ENCODE measurements at places on chromosomes 4 and X.

DNA sequence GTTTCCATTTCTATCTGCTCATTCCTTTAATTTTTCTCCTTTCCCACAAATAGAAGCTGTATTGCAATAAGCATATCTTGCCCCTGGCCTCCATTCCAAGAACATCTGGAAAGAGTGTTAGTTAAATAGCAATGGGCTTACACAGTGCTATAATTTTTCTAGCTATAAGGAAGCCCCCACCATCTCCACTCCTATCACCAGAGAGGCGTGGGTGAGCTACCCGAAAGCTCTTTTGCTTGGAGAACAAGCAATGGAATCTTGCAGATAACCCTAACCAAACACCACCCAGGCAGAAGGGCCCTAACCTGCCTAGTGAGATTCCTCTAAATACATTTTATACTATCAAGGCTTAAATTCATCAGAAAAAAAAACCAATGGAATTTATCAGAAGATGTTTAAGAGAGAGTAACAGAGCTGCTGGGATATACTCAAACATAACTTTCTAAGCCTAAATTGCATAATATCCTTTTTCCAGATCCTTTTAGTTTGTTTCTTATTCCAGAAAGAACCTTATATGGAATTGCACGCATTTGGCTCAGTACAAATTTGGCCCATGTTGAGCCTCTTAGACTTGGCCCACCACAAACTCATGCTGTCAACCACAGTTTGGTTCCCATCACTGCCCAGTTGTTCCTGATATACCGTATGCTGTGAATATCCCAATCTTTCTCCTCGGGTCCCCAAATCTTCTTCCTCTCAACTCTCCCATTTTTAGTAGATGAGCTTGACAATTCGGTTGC, 91.6 kb upstream of the PLAC1 start:
- no peak for DNase-seq

DNA sequence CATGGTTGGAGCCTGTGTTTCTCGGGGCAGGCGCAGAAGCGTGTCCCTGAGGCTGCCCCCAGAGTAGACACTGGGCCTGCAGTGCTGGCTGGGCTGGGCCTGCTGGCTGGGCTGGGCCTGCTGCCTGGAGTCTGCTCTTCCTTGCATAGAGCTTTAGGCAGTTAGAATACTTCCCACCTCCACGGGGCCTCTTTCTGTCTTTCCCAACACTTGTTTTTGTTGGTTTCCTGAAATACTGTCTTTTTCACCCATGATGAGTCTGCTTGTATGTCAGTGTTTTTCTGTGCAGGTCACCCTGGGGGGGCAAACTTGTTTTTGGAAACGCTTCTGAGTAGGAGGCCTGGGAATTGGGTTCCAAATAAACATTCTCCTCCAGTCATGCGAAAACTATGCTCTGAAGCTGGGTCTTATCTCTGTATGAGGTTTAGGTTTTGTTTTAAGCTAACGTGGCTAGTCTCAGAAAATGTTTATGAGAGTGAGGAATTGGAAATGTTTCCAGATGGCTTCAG, 32.2 kb downstream of the TRMT44 start:
- DNase-seq: no peak

- DNase-seq: no peak
Observed at GRCh38 chr4:25800245-25800644, 62.5 kb downstream of the SEL1L3 start.

DNA sequence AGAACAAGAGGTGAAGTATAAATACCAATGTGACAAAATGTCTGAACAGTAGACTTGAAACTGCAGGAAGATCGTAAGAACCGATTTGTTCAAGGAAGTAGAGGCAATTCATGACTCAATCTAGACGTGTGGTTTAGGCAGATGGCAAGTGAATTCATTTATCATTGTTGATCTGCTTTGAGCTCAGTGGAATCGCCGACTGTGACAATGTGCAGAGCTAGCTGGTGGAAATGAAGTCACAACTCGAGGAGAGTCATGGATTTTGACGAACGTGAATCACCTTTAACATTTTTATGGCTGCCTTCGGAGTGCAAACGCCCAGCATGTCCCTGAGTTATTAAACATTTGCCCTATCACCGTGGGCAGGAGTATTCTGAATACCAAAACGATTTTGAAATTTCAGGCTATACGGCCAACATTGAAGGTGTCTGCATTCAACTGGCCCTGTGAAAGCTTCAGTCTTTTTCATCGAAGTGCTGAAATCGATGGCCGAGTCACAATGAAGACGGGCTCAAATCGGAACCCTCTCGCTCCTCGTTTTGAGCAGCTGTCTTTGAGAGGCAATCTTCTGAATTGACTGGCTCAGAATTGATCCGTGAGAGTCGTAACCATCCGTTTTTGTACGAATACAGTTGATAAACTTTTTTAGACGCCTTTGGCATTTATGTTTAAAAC, 689 bp upstream of the OGT start:
- DNase-seq: peak; percentile 61

DNA sequence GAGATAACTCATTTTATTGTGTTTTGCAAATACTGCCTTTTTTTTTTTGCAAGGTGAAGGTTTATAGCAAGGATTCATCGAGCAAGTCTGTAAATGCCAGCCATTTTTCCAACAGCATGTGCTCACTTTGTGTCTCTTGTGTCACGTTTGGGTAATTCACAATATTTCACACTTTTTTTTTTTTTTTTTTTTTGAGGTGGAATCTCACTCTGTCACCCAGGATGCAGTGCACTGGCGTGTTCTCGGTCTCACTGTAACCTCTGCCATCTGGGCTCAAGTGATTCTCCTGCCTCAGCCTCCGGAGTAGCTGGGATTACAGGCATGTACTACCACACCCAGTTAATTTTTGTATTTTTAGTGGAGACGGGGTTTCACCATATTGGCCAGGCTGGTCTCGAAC, 1.9 kb downstream of the RNF4 start:
- no peak for DNase-seq

GRCh38 chrX:108735679-108736508, 469 bp downstream of the IRS4 start:
- no peak for DNase-seq

DNA sequence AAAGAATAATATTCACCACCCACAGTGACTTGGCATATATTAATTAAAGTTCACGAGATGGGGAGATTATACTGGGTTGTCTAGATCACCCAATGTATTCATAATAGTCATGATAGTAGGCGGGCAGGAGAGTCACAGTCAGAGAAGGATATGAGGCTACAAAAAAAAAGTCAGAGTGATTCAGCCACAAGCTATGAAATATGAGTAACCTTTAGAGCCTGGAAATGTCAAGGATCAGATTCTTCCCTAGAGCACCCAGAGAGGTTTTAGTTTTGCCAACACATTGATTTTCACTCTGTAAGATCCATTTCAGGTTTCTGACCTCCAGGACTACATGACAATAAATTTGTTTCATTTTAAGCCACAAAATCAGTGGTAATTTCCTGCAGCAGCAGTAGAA, 501.9 kb downstream of the GABRG1 start:
- DNase-seq: no peak

GRCh38 chr4:88793475-88793874, 95.8 kb upstream of the NAP1L5 start:
- DNase-seq: no peak

GRCh38 chr4:128830906-128831503, 21.5 kb downstream of the JADE1 start:
- DNase-seq: no peak

DNA sequence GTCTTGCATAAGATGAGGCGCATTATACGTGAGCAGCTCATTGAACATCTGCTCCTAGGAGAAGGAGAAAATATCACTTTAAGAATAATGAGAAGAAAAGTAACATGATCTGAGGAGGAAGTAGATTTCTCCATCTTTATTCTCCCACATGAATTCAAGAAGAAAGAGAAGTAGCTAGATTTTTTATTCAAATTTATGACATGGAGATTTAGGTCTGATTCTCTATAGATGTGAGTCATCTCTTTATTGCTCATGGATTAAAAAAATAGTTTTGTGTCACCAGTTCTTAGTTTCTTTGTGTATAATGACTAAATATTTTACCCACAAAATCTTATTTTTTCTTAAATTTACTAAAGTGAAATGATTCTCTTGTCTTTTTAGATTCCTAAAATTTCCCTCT, 40.4 kb downstream of the HPGDS start:
- DNase-seq: no peak

DNA sequence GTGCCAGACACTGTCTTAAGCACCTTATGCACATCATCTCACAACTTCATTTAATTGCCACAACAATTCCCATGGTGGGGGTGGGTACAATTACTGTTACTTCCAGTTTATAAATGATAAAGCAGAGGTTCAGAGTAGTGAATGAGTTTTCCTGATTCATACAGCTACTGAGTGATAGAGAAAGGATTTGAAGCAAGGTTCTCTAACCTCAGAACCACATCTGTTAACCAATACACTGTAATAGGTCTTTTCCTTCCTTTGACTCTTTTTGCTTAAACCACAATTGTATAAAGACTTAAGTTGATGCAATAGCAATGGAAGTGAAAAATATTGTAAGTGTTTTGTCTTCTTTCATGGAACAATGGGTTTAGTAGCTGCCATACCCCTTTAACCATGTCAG, 43.5 kb upstream of the PAK3 start:
- no peak for DNase-seq

DNA sequence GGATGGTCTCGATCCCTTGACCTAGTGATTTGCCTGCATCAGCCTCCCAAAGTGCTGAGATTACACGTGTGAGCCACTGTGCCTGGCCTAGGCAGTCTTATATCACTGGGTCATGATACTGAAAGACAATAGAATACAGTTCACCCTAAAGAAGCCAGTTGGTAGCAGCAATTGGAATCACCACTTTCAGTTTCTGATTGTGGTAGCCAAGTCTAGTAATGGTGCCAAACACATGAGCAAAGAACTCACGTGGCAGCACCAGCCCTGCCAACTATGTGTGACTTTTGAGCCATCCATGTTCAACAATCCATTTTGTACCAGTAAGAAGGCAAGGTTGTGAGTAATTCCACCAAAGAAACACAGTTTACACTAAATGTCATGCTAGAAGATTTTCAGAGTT, 548.4 kb downstream of the KLHL13 start:
- no peak for DNase-seq

- DNase-seq: no peak
Observed at GRCh38 chrX:118216509-118216908, 99.9 kb upstream of the KLHL13 start.

DNA sequence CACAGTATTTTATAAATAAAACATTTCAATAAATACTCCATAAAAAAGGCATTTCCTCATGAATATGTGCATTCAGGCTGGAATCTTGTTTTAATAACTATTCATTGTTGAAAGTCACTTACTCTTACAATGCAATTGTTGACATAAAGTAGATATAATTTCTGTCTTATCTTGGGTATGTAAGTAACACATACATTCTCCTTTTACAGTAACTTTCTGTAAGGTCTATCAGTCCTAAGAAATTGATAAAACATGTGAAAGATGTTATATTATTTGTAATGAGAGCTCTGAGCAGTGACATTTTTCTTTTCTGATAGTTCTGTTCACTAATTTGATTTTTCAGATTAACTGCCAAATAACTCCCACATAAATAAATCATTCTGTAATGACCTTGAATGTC, 1249.2 kb downstream of the STIM2 start:
- no peak for DNase-seq

- no peak for DNase-seq
Observed at GRCh38 chrX:84729408-84729807, 227.2 kb upstream of the HDX start.

DNA sequence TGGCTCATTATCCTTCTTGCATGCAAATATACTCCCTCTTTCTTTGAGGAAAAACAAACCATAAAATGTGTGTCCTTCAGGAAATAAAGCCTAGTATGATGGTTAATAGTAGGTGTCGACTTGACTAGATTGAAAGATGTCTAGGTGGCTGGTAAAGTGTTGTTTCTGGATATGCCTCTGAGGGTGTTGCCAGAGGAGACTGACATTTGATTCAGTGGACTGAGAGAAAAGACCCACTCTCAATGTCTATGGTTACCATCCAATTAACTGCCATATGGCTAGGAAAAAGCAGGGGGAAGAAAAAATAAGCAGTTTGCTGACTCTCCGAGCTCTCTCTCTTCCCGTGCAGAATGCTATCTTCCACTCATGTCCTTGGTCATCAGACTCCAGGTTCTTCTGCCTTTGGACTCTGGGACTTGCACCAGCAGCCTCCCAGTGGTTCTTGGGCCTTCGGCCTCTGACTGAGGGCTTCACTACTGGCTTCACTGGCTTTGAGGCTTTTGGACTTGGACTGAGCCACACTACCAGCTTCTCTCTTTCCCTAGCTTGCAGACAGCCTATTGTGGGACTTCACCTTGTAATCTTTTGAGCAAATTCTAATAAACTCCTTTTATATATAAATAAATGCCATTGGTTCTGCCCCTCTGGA, 532.1 kb upstream of the HTR2C start:
- no peak for DNase-seq

- DNase-seq: no peak
Observed at GRCh38 chr4:98845960-98846359, 83.0 kb downstream of the EIF4E start.

- no peak for DNase-seq
Observed at GRCh38 chr4:38442073-38442788, 221.8 kb upstream of the KLF3 start.

- no peak for DNase-seq
Observed at GRCh38 chr4:35559559-35560365, 684.6 kb downstream of the ARAP2 start.

DNA sequence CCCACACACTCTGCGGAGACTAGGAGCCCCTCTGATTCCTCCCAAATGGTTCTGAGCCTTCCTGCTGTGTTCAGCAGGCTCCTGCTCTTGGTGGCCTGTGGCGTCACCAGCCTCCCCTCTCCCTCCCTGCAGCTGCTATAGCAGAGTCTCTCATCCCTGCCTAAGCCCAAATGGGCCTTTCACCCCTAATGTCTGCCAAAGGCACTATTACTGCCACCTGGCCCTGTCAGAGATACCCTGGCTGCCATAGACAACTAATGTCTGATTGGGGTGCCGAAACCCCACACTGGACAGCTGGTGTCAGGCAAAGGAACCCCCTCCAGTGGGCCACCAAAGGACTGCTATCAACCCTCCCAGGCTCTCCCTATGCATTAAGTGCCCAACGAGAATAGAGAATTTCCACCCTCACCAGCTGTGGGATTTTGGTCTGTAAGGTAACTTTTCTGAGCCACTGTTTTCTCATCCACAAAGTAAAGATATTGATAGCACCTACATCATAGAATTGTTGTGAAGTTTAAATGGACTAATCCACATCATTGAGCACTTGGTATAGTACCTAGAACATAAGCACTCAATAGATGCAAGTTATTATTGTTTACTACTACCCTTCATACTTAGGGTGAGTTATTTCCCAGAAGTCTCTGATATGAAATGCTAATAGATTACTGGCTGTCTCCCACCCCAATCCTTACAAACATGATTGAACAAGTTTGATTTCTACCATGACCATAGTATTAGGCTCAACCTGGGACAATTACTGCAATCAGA, 421.3 kb downstream of the MID1IP1 start:
- DNase-seq: no peak

DNA sequence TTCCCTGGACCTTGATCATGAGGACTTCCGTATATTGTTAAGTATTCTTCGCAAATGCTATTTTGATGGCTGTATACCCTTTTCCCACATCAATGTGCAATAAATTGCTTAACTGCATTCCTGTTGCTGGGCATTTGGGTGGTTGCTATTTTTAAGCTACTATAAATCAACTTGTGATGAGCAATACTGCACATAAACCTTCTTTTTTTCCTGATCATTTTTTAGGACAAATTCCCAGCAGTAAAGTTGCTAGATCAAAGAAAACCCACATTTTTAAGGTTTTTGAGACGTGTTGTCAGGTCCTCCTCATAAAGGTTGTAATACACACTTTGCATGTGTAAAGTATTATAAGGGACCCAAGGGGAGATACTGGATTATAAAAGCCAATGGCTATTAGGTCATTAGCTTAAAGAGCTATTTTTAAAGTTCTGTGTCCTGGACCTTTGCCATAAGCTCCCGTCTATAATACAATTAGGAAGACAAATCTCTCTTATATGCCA, 35.6 kb downstream of the LIMCH1 start:
- no peak for DNase-seq

Measured in CD4-positive, alpha-beta T cell treated with Interferon alpha-2 for 1 hour (primary cell).